LHCN-M2 (cell line): ENCODE measurements at places on chromosomes 7 and 10.
A peak's percentile ranks its signal among the peaks of the same experiment; 100 is the strongest.

DNA sequence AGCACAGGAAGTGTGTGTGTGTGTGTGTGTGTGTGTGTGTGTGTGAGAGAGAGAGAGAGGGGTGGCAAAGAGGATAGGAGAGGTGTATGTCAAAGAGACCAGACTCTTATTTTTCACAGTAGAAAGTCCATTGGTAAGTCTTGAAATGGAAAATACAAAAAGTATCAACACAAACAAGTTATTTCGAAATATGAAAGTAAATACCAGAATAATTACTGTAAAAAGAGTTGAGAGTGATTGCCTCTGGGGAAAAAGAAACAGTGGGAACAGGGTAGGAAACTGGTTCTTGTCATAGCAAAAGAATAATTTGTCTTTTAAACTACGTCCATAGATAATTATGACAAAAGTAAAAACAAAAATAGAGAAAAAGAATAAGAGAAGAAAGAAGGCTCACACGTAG, 29.0 kb upstream of the EIF5AL1 start:
- no peak for DNase-seq

- DNase-seq, result peak; percentile 92
Observed at GRCh38 chr7:94295850-94296249, 98.8 kb upstream of the COL1A2 start.

DNA sequence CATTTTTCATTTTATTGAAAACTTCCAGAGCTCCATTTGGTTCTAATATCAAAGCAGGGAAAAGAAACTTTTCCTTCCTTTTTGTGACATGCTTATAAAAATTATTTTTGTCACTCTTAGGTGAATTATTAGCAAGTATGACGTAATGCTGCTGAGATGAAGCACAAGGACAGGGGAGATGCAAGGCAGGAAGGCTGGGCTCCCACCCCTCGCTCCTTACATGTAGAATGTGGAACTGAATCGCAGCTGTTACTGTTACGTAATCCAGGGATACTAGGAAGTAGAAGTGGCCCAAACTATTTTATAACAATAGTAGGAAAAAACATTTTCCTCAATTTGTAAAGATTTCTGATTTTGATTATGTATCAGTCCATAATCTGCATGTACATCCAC, 17.1 kb upstream of the GTPBP4 start:
- peak; percentile 81 for DNase-seq

DNA sequence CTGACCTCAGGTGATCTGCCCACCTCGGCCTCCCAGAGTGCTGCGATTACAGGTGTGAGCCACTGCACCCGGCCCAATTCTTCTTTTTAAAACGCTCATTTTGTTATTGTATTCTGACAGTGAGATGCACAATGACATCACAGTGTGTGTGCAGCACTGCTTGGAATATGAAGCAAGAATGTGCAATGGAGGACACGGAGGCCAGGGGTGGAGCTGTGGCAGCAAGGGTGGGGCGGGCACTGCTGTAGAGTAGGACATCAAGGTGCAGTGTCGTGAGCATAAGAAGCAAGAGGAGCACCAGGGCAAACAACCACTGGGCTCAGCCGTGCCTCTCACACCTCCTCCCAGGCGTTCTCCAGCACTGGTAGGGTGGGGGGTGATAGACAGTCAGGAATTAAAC, 26.8 kb upstream of the GRID1 start:
- no peak for DNase-seq

DNA sequence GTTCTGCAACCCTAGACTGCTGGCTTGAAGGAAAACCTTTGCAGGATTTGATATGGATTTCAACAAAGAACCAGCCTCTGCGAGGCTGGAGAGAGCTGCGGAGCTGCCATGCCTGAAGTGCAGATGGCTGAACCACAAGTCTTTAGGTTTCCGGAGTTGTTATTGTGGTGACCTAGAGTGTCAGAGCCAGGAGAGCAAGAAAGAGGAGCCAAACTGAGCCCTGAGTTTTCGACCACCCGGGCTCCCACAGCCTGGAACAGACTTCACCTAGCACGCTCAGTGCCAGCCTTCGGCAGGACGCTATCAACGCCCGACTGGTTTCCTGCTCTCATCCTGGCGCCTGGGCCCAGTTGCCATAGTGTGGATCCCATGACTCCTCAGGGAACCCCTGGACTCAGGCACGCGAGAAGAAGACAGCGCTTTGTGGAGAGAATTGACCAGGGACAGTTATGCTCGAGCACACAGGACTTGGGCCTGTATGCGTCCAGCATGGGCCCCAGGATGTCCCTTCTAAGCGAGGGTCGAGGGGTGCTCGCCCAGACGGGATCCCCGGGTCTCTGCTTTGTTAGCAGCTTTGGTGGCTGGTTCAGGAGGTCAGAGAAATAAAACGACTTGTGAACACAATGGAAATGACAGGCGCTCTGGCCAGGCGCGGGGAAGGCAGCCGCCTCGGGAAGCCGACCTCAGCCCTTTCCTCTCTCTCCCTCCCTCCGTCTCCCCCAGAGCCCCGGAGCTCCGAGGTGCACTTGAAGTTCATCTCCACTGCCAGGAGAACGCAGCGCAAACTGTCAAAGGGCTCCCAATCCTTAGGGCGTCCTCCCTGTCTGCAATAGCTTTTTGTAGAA, 1.8 kb upstream of the GAD2 start:
- DNase-seq, result no peak

DNA sequence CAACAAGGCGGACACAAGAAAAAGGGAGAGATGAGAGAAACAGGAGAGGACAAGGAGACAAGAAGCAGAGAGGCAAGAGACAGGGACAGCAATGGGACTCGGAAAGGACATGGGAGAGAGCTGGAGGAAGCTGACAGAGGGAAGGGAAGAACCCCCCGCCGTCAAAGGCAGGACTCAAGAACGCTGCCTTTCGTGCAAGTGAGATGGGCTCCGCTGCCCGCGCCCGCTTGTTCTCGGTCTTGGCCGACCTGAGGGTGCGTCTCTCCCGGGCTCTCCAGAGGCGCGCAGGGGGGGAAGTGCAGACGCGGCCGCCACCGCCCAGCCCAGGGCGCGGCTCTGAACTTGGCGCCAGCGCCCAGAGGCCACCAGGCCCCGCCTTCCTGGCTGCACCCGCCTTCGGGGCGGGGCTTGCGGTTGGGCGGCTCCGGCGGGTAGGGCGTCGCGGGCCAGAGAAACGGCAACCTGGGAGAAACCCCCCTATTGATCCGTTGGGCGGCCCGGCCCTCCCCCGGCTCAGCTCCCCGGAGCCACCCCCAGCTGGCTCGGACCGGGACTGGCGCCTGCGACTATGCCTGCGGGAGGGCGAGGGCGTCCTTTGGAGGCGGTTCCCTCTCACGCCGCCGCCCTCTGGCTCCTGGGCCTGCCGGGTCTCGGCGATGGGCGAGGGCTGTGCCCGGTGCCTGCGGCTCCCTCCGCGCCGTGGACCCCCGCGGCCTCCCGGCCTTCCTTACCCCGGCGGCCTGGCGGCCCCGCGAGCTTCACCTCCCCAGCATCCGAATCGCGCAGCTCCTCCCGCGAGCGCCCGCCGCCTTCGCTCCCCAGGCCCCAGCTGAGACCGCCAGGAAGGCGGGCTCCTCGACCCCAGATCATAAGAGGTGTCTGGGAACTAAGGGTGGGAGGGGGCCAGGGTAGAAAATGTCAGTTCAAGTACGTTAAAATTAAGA, 2.2 kb upstream of the ANTXRL start:
- peak; percentile 9 for DNase-seq

GRCh38 chr7:85392326-85392725, 205.5 kb upstream of the SEMA3D start:
- DNase-seq, result no peak

DNA sequence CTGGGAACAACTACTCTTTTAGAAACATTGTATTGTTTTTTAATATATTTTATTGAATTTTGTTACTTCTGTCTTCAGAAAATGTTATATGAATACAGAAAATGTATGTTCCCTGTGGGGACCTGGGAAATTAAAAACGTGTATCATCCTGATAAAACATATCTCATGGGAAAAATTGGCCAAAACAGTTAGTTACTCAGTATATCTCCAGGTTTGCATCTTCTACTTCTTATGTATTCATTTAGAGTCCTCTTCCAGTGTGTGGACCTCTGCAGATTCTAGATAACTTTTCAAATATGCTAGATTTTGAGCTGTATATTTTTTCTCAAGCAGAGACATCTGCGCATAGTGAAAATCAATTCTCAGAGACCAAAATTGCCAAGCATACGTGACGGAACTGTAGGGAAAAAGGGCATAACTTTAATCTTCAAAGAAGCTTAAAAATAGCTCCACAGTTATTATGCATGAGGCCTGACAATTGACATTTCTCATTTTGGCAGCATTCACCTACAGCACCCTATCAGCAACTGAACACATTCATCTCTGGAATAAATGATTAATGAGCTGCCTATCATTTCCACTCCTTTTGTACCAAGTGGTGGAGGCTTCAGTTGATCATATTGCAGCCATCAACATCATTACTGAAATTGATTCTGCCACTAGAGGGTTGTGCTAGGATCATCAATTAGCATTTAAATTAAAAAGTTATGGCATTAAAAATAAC, 26.4 kb upstream of the UMAD1 start:
- DNase-seq, result no peak

- DNase-seq, result peak; percentile 70
Observed at GRCh38 chr7:137606061-137606674, 240.6 kb downstream of the DGKI start.

GRCh38 chr10:24887855-24888231, 64.6 kb downstream of the PRTFDC1 start:
- no peak for DNase-seq

DNA sequence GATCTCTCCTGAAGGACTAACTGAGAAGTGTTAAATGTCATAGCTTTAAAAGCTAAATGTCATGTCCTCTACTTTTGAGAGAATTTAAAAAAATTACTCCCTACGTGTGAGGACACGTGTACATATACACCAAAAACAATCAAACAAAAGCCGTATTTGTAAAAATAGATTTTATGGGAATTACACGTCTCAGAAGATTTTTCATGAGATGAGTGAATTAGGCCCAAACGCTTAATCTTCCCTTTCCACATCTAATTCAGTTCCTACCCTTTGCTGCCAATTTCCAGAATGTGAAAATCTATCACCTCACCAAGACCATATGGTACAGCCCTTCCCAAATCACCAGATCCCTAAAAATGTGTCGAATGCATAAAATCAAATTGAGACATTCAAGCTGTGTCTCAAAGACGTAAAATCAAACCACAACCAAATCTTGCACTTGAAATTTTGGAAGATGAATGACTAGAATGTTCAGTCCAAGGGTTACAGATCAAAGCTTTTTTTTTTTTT, 1.0 kb upstream of the CTTNBP2 start:
- no peak for DNase-seq

- DNase-seq, result peak; percentile 41
Observed at GRCh38 chr10:94104316-94105000, 110.7 kb downstream of the PLCE1 start.

DNA sequence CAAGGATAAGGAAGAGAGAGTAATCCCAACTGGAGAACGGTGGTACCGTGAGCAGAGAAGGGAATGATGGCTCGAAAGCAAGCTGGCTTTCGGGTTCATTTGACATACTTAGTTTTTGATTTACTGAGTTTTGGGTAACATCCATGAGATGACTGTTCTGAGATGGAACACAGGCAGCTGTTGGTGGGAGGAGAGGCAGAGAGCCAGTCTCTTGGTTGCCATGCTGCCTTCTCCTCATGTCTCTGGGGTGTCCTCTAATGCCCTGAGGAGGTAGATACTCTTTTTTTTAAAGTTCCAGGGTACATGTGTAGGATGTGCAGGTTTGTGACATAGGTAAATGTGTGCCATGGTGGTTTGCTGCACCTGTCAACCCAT, 76.4 kb upstream of the NRP1 start:
- no peak for DNase-seq

DNA sequence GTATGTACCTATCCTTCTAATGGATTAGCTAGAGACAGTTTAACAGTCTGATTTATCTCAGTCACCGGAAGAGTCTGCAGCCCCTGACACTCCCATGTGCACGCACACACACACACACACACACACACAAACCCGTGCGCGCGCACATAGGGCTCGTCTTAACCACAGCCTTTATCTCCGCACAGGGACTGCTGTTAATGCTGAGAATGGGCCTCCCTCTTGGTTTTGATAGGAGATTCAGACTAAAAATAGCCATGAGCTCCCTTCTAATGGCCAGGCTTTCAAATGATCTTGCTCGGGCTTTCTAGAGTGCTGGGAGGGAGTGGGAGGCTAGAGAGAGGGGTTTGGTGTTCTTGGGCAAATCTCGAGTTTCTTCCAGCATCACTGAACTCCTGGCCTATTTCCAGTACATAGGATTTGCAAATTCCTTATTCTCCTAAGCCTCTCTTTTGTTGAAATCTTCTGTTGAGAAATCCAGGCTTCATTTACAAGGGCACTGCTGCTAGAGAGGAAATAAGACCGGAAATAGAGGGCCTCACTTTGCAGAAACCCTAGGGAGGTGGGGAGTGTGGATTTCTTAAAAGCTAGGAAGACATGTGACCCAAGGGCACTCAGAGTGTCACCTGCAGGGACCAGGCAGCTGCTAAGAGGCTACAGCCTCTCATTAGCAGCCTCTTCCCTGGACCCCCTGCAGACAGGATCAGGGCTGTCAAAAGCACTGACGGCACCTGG, 2.4 kb downstream of the TMEM72 start:
- no peak for DNase-seq

DNA sequence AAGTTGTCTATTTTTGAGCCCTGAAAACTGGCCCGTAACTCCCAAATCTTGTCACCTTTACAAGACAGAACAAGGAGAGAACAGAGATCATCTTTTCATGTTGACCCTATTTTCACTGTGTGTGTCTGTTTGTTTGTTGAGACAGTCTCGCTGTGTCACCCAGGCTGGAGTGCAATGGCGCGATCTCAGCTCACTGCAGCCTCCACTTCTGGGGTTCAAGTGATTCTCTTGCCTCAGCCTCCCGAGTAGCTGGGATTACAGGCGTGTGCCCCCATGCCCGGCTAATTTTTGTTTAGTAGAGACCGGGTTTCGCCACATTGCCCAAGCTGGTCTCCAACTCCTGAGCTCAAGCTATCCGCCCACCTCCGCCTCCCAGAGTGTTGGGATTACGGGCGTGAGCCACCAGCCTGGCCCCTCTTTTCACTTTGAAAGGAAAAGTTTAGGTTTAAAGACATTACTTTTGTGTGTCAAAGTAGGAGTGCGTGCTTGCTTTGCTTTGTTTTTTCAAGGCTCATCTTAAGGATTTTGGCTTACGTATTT, 32.1 kb downstream of the FOXK1 start:
- DNase-seq, result no peak
